ENCODE measurements at places on chromosomes 7 and 10.

DNA sequence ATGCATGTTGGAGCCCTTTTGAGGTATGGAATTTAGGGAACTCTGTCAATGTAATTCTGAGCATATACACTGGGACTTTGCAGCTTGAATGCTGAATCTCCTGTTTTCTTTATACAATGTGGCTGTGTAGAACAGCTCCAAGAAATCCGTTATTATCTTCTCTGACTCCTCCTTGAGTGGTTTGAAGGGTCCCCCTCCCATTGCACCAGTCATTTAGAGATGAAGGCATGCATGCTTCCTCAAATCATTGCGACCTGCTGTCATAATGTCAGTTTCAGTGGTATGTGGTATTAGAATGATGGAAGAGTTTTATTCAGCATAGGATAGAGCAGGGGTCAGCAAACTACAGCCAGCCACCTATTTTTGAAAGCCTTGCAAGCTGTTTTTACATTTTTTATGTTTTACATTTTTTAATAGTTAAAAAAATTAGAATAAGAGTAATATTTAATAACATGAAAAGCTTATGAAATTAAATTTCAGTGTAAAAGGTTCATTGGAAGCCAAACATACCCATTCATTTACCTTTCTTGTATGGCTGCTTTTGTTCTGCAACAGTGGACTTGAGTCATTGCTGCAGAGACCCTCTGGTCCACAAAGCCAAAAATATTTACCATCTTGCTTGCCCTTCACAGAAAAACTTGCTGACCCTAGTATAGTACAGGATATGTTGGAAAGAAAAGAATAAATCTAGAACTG is 8.1 kb downstream of the STK17A start:
- no peak for DNase-seq

DNA sequence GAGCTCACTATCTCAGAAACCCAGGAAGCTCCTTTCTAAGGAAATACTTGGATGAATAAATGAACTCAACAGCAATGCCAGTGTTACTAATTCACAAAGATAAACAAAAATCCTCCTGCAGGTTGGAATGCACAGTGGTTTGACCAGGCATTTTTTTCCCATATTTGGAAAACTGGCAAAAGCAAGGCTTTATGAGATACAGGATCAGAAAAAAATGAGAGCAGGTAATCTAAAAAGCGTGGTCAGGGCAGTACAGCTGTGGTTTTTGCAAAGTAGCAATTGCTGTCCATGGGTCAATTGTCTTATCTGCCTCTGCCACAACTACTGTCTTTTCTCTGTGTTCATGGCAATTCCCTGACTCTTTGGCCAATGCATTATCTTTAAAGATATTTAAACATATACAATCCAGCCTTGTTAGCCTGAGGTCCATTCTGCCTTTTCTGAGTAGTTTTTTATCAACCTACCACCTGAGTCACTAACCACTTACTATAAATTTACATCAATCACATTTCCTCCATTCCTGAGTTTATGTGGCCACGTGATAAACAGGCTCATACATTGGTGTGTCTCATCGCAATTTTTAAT is 564.5 kb upstream of the IGFBP3 start:
- no peak for DNase-seq

DNA sequence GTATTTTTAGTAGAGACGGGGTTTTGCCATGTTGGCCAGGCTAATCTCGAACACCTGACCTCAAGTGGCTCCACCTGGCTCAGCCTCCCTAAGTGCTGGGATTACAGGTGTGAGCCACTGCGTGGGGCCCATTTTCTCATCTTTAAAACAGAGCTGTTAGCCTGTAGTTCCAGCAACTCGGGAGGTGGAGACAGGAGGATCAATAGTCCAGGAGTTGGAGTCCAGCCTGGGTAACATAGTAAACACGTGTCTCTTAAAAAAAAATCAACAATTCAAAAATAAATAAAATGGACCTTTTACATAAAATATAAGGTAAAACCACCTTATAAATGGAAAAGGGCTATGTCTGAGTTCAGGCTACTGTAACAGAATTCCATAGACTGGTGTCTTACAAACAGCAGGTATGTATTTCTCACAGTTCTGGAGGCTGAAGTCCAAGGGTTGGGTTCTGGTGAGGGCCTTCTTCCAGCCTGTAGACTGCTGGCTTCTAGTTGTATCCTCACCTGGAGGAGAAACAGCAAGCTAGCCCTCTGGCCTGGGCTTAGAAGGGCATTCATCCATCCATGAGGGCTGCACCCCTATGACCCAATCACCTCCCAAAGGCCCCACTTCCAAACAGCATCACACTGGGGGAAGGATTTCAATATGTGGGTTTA is 7.0 kb upstream of the PVRIG start:
- no peak for DNase-seq

- DNase-seq, result no peak
Measured at GRCh38 chr7:69189406-69189805, 408.9 kb upstream of the AUTS2 start.

DNA sequence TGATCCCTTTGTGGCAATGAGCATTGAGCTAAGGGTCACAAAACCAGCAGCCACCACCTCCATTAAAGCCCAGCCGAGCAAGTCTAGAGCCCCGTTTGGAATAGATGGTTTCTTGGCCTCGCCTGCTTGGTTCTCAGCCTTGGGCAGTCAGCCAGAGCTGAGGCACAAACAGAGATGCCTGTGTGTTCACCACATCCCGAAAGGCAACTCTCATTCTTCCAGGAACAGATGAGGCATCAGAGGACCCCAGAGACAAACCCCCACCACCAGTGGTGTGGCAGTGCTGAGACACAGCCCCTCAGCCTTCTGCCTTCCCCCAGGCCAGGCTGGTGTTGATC is 203.3 kb upstream of the ZMIZ1 start:
- DNase-seq, result no peak

DNA sequence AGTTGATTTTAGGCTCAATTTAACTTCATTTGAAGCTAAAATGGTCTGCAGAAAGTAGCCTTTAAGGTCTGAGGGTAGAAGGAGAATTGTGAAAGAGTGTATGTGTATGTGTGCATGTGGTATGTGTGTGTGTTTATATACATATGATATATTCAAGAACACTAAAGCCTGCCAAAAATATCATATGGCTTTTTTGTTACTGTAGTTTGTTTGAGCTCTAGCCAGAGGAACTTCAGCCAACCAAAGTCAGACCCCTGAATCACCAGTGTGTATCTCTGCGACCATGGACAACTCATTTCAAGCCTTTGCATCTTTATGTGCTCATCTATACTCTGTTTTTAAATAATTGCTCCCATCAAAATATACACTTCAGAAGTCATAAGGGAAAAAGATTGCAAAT is 58.4 kb upstream of the HDAC9 start:
- DNase-seq, result no peak
